NCI-H2029 treated with DMSO at 0.1 percent for 48 hours (cell line): ENCODE measurements at places on chromosomes 16 and 17.
A peak's percentile ranks its signal among the peaks of the same experiment; 100 is the strongest.

- no peak for DNase-seq
These were observed 4.7 kb upstream of the PRR29 start for GRCh38 chr17:63993368-63993985.

GRCh38 chr17:39702901-39703893 lies 3.3 kb downstream of the ERBB2 start:
- DNase-seq, result peak; percentile 42

GRCh38 chr17:71656964-71657858 lies 463.6 kb upstream of the SOX9 start:
- DNase-seq, result no peak

GRCh38 chr16:79296491-79296890 lies 304.0 kb downstream of the MAF start:
- no peak for DNase-seq

DNA sequence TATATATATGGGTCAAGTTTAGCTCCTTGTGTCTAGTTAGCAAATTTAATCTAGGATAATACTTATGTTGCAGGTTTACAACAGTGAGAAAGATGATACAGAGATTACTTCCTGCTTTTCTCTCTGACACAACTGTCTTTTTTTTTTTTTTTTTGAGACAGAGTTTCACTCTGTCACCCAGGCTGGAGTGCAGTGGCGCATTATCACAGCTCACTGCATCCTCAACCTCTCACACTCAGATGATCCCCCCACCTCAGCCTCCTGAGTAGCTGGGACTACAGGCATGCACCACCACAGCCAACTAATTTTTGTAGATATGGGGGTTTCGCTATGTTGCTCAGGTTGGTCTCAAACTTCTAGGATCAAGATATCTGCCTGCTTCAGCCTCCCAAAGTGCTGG lies 706.9 kb upstream of the SOX9 start:
- DNase-seq, result no peak

- no peak for DNase-seq
These were observed 89.5 kb downstream of the CDH11 start for GRCh38 chr16:65032387-65032786.

DNA sequence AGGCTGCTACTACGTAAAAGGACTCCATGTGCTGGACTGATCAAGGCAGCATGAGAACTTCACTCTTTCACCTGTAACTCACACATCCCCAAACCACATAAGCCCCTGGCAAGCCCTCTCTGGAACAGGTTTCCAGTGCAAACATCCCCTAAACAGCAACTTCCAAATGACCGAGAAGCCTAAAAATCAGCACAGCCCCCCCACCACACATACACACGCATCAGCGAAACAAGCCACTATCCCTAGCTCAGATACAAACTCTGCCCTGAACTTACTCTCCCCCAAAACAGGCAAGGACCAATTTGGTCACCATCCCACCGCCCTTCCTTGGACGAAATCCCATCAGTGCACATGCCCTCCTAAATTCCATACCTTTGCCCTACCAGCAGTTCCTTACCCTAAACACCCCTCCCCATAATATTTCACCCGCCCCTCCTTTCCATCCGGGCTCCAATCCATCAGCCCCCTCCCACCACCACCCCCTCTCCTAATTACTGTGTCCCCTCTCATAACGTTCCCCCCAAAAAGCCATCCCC lies 735 bp downstream of the LSM12 start:
- no peak for DNase-seq

GRCh38 chr17:4607773-4608187 lies 23.5 kb downstream of the SMTNL2 start:
- DNase-seq, result no peak

DNA sequence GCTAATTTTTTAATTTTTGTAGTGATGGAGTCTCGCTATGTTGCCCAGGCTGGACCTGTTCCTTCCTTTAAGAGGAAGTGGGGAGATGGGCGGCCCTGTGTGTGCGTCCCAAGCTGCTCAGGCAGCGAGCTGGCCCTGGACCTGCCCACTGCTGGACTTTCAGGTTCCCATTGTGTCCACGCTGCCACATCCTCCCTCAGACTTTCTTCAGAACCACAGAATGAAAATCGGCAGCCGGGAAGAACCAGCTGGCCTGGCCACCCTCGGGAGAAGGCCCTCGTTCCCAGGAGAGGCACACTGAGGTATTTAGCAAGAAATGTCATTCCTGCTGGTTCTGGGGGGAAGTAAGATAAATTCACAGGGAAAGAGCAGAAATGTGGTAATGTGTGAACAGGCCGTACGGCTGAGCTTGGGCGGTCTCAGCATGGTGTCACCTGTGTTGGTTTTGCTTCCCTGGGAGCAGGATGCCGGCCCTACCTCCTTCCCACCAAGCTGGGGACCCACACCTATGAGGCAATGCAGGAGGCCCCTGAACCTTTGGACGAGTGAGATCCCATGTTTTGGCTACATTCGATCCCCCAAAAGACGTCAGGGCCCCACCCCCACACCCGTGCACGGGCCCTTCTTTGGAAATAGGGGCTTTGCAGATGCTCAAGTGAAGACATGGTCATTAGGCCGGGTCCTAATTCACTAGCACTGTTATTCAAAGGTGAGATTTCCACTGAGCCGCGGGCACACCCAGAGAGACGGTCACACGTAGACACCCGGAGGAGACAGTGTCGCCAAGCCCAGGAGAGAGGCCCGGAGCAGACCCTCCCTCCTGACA lies 35.9 kb upstream of the ZNF469 start:
- no peak for DNase-seq
